ENCODE measurements at places on chromosomes 16 and 17.

DNA sequence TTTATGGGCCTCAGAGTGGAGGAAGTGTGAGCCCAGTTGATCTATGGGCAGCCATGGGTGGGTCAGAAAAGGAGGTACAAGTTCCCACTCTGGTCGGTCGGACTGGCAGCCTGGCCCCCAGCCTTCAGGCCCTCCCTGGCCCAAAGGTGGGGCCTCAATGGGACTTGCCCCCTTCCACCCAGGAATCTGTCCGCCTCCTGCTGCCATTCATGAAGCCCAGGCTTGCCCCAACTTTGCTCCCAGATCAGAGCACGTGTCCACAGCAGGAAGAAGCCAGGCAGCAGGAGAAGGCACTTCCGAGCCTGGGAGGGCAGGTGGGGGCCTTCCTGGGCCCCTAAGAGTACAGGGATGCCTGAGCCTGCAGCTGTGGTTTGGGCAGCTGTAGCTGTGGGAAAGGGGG is 3.0 kb upstream of the CMTM3 start:
- no peak for DNase-seq

DNA sequence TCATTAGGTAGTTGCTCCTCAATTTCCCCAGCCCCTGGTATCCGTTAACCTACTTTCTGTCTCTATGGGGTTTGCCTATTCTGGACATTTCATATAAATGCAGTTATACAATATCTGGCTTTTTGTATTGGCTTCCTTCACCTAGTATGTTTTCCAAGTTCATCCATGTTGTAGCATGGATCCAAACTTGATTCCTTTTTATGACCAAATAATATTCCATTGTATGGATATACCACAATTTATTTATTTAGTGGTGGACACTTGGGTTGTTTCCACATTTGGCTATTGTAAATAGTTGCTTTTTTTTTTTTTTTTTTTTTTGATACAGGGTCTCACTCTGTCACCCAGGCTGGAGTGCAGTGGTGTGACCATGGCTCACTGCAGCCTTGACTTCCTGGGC is 15.9 kb downstream of the EPN2 start:
- no peak for DNase-seq

- peak; percentile 70 for DNase-seq
Measured at GRCh38 chr16:53282975-53283946, 151.0 kb upstream of the RBL2 start.

- DNase-seq = peak; percentile 7
Measured at GRCh38 chr16:17194190-17194780, 276.5 kb downstream of the XYLT1 start.

GRCh38 chr17:79981661-79982101 is 54.0 kb downstream of the TBC1D16 start:
- DNase-seq = no peak

- no peak for DNase-seq
Measured at GRCh38 chr16:10494343-10495030, 85.9 kb downstream of the EMP2 start.

- DNase-seq = no peak
Measured at GRCh38 chr17:76599694-76600460, 14.2 kb upstream of the ST6GALNAC2 start.

GRCh38 chr17:75081611-75082540 is 5.9 kb upstream of the SLC16A5 start:
- peak; percentile 66 for DNase-seq

DNA sequence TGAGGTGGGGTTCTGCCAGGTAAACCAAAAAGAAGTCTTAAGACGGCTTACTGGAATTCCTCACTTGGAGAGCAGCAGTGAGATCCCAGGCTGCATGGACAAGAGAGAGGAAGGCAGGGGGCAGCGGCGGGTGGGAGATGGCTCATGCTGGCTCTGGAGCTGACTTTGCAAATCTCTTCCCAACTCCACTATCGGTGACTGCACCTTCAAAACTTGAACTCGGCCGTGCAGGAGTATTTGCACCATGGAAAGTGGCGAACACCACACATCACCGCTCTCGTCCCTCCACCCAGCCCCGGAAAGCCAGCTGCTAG is 16.7 kb downstream of the CA5A start:
- no peak for DNase-seq

- DNase-seq = peak; percentile 60
Measured at GRCh38 chr17:55161935-55162555, 102.7 kb upstream of the HLF start.

GRCh38 chr17:19334331-19334730 is 28.2 kb downstream of the B9D1 start:
- DNase-seq = no peak

DNA sequence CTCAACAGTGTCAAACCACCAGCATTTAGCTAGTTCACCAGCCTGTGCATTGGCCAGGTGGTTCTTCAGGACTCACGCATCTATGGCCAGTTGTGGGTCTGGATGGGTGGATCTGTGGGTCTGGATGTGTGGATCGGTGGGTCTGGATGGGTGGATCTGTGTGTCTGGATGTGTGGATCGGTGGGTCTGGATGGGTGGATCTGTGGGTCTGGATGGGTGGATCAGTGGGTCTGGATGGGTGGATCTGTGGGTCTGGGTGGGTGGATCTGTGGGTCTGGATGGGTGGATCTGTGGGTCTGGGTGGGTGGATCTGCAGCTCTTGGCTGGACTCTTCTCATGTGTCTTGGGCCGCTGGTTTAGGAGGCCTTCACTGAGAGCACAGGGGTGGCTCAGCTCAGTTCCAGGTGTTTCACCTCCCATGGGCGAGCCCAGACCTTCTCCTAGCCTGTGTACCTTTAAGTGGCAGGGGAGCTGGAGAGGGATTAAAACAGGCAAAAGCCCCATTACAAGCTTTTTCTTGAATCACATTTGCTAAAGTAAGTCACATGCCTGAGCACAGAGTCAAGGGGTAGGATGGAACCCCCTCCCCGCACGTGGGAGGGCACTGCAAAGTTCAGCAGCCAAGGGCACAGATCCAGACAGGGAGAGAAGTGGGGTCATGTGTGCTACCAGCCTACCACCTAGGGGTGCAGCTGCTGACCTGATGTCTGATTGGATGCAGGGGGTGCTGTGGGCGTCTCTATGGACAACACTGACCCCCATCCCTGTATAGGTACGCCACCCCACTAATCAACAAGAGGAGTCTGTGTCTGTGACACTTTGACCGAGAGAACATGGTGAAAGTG is 3.4 kb upstream of the NUBP1 start:
- DNase-seq = no peak

DNA sequence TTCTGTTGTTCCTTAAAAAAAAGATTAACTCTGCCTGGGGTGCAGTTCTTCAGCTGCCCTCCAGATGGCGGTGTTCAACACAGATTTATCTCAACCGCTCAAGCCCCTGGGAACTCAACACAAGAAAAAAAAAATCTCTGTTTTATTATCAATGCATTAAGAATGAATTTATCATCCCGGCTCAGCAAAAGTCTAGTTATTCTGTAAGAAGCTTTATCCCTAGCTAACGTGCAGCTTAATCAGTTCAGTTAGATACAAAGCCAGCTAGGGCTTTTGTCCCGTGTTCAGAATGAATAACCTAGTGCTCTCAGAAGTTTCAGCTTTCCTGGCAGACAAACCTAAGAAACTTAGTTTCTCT is 475.9 kb upstream of the CCL2 start:
- DNase-seq = peak; percentile 25

GRCh38 chr17:82051776-82052637 is at the start of the genes GPS1 and RFNG:
TSS of gene GPS1 (plus strand) at chr17:82051898. CDS start at chr17:82051932, 34 bp downstream.
TSS of gene RFNG (minus strand) at chr17:82051811. CDS start at chr17:82051766, 45 bp downstream.
- peak; percentile 83 for DNase-seq

GRCh38 chr16:82735186-82735585 is 108.4 kb downstream of the CDH13 start:
- no peak for DNase-seq

DNA sequence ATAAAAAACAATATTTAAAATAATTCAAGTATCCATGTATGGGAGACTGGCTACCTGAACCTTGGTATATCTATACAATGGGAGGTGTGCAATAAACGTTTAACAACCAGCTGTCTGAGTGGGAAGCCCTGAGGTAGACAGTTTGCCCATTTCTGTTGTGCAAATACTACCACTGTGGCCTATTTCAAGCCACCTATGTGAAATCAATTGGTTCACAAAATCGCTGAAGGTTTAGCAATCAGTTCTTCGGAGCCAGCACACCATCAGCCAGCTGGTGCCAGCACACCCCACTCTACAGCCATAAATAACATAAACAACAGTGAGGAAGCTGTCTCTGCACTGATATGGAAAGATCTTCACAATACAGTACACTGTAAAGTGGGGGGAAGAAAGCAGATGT is 46.7 kb upstream of the KDM8 start:
- DNase-seq = no peak

- DNase-seq = no peak
Measured at GRCh38 chr16:19939553-19939952, 54.9 kb upstream of the GPRC5B start.

DNA sequence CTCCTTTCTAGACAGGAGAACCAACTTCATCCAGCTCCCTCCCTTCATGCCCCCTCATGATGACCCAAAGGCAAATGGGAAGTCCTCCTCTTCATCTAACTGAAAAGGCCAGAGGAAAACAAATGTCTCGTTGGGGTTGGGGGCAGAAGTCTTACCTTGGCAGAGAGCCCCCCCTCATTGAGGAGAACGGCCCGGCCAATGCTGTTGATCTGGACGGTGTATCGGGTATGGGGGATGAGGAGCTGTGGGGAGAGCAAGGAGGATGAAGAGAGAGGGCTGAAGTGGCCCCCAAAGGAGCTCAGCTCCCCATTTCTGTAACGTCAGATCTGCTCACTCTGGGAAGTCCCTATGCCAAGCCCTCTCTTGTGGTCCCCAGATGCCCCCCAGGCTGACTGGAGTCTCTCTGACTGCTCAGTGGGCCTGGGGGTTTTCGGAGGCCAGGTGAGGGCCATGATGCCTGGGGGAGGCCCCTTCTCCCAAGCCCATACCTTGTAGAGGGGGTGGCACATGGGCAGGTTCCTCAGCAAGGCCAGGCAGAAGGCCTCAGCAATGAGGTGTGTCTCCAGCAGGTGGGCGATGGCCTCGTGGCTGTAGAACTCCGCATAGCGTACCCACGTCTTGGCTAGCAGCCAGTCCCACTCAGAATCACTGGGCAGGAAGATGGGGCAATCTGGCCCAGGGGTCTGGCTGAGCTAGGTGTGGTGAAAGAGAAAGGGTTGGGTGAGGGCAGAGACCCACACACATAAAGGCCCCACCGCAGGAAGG is 10.8 kb downstream of the ALOX12B start:
- DNase-seq = no peak

GRCh38 chr16:47250983-47251382 is 107.2 kb upstream of the NETO2 start:
- no peak for DNase-seq

GRCh38 chr17:57612202-57613071 is 132.7 kb downstream of the CCDC182 start:
- no peak for DNase-seq

- peak; percentile 31 for DNase-seq
Measured at GRCh38 chr17:64216338-64217248, 46.5 kb downstream of the TEX2 start.

GRCh38 chr17:82632451-82632850 is 15.8 kb downstream of the WDR45B start:
- DNase-seq = no peak

- DNase-seq = no peak
Measured at GRCh38 chr16:9183682-9184353, 92.4 kb downstream of the HAPSTR1 start.

DNA sequence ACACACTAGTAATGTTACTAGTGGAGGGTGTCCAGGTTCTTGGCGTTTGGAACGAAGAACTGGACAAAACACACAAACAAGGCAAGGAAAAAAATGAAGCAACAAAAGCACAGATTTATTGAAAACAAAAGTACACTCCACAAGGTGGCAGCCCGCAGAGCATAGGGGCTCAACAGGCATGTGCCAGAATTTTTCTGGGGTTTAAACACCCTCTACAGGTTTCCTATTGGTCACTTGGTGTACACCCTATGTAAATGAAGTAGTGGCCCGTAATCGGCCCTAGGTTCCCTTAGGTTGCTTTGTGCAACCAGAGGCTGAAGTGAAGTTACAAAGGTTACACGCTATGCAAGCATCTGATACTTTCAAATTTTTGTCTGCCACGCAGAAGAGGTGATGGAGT is 8.1 kb downstream of the OR2C1 start:
- no peak for DNase-seq

GRCh38 chr16:72317446-72317845 is 145.5 kb upstream of the PMFBP1 start:
- DNase-seq = no peak

DNA sequence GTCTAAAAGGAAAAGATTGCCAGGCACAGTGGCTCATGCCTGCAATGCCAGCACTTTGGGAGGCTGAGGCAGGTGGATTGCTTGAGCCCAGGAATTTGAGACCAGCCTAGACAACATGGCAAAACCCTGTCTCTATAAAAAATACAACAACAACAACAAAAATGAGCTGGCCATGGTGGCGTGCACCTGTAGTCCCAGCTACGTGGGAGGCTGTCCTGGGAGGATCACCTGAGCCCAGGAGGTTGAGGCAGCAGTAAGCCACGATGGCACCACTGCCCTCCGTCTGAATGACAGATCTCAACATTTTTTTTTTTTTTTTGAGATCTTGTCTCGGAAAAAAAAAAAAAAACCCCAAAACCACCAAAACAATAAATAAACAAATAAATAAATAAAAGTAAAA is 28.1 kb upstream of the ATP2A3 start:
- DNase-seq = no peak

- peak; percentile 88 for DNase-seq
Measured at GRCh38 chr17:7444682-7445618, at the start of gene CHRNB1. TSS of gene CHRNB1 (plus strand) at chr17:7445061. CDS start at chr17:7445128, 67 bp downstream.

DNA sequence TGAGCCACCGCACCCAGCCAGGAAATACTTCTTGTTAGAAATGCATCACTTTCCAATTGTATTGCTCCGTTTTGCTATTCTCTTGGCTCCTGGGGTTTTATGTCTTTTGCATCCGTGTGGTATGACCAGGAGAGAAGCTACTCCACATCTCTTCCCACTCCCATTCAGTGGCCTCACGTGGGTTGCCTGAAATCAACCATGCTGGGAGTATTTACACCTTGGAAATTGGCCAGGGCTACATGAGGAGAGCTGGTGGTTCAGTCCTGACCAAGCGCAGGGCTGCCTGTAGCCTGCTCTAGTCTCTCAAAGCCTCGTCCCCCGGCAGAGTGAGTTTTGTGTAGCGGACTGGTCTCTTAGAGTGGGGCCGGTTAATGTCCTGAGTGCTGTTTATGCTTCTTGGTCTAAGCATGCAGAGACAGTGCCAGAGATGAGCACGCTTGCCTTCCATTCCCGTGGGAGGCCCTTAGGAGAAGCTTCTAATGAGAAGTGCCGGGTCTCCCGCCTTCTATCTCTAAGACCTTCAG is 3.8 kb downstream of the WFDC1 start:
- no peak for DNase-seq

GRCh38 chr16:72832621-72833248 is 215.2 kb downstream of the ZFHX3 start:
- peak; percentile 63 for DNase-seq

- DNase-seq = no peak
Measured at GRCh38 chr17:72717276-72717675, 375.2 kb downstream of the SLC39A11 start.

Data from SJCRH30 (cell line).